Kidney (tissue), 22 donors: ENCODE measurements at places on chromosomes 7 and 10. TPM values are rescaled to one million over a fixed set of nuclear protein-coding genes. Genes with fewer than 3 reads are reported as not detected.

- no peak for DNase-seq
These were observed 63.6 kb downstream of the CUBN start for GRCh38 chr10:17066000-17066399.

Gene HMX2
- polyA plus RNA-seq: 4.0 TPM

DNA sequence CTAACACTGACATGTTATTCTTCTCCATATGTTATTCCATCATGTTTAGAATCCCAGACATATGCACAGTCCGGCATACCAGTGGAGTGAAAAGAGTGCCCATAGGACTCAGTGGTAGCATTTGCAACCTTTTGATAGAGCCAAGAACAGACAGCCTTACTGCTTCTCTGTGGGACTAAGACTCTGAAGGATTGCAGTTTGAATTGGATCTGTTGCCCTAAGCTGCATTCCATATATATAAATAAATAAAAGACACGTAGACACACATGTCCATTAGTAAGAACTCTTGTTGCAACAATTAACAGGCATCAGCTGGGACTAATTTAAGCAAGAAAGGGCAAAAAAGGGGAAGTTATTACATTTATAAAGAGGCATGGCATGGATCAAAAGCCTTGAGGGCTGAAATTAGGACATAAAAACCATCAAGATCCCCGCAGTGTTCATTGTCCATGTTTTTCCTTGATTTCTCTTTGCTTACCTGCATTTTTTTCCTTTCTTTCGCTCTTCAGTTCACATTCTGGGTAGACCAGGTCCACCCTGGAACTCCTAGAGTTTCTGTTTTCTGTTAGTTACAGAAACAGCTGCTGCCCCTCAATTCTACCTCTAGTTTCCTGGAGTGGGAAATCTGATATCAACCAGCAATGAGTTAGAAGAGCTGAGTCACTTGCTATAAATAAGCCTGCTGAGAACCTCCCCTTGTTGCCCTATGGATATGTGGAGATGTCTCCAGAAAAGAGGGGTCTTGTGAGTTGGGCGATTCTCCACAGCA is 132.4 kb downstream of the SORCS1 start:
- peak; percentile 85 for DNase-seq

- DNase-seq: no peak
These were observed 664.0 kb downstream of the XPNPEP1 start for GRCh38 chr10:109259293-109259692.

GRCh38 chr7:4849390-4849789 is 12.4 kb downstream of the PAPOLB start:
- peak; percentile 80 for DNase-seq

GRCh38 chr10:125160856-125161706 is 718 bp upstream of the CTBP2 start:
- peak; percentile 93 for DNase-seq

Gene CALML3
- 15.9 TPM for polyA plus RNA-seq

Gene PKD2L1
- 0.17 TPM for polyA plus RNA-seq

GRCh38 chr10:48455392-48456151 is 149.1 kb downstream of the MAPK8 start:
- no peak for DNase-seq
